Stimulated activated CD4-positive, alpha-beta T cell treated with anti-CD3 and anti-CD28 coated beads, Interleukin-15, amount 100 ng/mL, for 1 hour (primary cell): ENCODE measurements at places on chromosomes 2 and 18.

- DNase-seq, result no peak
These were observed 324.2 kb upstream of the RGPD4 start for GRCh38 chr2:107502539-107502938.

GRCh38 chr2:7983912-7984311, 697.9 kb upstream of the ID2 start:
- no peak for DNase-seq

DNA sequence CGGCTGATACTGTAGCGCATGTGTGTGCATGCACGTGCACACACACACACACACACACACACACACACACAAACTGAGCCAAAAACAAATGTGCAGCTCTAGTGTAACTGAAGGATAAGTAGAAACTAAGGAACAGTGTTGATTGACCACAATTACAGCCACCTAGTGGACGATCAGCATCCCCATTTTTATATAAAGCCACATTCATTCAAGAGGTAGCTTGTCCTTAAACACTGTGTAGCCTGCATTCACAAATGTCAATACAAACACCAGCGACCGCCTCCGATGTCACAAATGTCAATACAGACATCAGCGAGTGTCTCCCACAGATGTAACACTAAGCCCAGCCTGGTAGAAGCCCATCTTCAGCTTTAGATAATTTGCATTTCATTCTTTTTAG, 167.4 kb downstream of the PTGR3 start:
- no peak for DNase-seq

GRCh38 chr2:134762508-134762907, 43.7 kb upstream of the TMEM163 start:
- DNase-seq, result no peak

GRCh38 chr2:186612026-186612425, 22.2 kb downstream of the ITGAV start:
- no peak for DNase-seq

DNA sequence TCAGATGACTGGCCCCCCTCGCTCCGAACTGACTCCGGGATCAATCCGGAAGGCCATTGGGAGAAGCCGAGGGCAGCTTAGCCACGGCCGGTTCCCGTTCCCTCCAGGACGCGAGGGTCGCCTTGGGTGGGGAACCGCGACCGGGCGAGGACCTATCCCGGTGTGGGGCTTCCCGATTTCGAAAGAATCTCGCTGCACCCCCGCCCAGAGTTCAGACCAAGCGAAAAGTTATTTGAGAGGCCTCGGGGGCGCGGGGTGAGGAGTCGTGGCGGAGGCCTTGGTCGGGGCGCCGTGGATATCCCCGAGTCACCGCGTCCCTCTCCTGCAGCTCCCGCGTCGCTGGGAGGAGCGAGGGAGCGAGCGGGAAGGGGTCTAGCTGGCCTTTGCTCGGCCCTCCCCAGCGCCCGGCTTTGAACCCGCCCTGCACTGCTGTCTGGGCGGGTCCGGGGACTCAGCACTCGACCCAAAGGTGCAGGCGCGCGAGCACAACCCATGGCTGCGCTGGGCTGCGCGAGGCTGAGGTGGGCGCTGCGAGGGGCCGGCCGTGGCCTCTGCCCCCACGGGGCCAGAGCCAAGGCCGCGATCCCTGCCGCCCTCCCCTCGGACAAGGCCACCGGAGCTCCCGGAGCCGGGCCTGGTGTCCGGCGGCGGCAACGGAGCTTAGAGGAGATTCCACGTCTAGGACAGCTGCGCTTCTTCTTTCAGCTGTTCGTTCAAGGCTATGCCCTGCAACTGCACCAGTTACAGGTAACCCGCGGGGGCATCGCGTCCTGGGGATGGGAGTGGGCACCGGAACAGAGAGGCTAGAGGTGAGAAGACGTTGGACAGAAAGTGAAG, at the start of gene CYP27A1:
Gene CYP27A1, plus strand, starts transcription at position 457 of the 837 bp plus-strand sequence. Its CDS starts 36 bp downstream, at position 493.
- no peak for DNase-seq

DNA sequence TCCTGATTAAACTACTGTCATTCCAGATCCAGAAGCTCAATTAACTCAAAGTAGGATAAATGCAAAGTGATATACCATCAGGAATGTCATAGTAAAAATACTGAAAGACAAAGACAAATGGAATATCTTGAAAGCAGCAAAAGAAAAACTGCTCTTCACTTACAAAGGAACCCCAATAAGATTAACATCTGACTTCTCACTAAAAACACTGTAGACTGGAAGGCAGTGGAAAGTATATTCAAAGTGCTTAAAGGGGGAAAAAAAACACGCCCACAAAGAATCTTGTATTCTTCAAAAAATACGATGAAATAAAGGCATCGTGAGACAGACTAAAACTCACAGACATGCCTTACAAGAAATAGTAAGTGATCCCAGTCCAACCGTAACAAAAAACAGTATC, 195.7 kb downstream of the DOK6 start:
- no peak for DNase-seq

DNA sequence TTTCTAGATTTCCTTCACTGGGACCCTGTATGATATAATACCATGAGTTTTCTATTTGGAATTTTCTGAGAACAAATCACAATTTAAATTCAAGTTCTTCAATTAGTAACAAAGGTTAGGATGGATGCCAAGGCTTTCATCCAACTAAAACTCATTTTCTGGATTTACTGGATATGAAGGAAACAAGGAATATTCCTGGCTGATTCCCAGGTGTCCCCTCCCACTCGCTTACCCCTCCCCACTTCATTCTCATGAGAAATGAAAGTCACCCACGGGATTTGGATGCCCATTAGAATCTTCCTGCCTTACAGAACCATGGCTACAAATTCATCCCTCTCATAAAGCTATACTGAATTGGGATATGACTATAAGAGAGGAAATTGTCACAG, 40.0 kb downstream of the RNU4ATAC start:
- no peak for DNase-seq

- no peak for DNase-seq
These were observed 60.2 kb downstream of the GALNT14 start for GRCh38 chr2:31078011-31078410.
